Myocyte (in vitro differentiated cells): ENCODE measurements at places on chromosomes 2 and 18. TPM values are rescaled to one million over a fixed set of nuclear protein-coding genes. Genes with fewer than 3 reads are reported as not detected.

PLEK gene
- not detected in 2 replicates for total RNA-seq

GRHL1 gene
- 0.47 and 1.4 TPM in 2 replicates for total RNA-seq

EN1 gene
- 5.1 and 8.1 TPM in 2 replicates for total RNA-seq

RTP5 gene
- 0.08 TPM in 1 of 2 replicates, not detected in the other for total RNA-seq

SLC4A3 gene
- total RNA-seq = 4.3 and 7.0 TPM in 2 replicates

ARHGAP28 gene
- total RNA-seq = 14.7 and 17.8 TPM in 2 replicates

ORMDL1 gene
- 92.1 and 96.4 TPM in 2 replicates for total RNA-seq

DNMT3A gene
- total RNA-seq = 5.7 and 5.8 TPM in 2 replicates

FAM110C gene
- not detected in 2 replicates for total RNA-seq

IL1B gene
- not detected in 2 replicates for total RNA-seq

TMEM198 gene
- total RNA-seq = 5.8 and 9.0 TPM in 2 replicates

NDUFV2 gene
- total RNA-seq = 194 and 243 TPM in 2 replicates

TTC21B gene
- total RNA-seq = 15.8 and 24.4 TPM in 2 replicates

FKBP7 gene
- 27.2 and 32.4 TPM in 2 replicates for total RNA-seq

ZNF804A gene
- 0.05 TPM in 1 of 2 replicates, not detected in the other for total RNA-seq

UGT1A3 gene
- total RNA-seq = not detected in 2 replicates
